Natural killer cell treated with Interleukin-12 subunit alpha and Interleukin-12 subunit beta and Interleukin-15 and Interleukin-18, amount 100 ng/mL, for 72 hours (primary cell): ENCODE measurements at places on chromosomes 2 and 18. TPM values are rescaled to one million over a fixed set of nuclear protein-coding genes. Genes with fewer than 3 reads are reported as not detected.
A peak's percentile ranks its signal among the peaks of the same experiment; 100 is the strongest.

The CABYR gene
- total RNA-seq, result 2.3 TPM

DNA sequence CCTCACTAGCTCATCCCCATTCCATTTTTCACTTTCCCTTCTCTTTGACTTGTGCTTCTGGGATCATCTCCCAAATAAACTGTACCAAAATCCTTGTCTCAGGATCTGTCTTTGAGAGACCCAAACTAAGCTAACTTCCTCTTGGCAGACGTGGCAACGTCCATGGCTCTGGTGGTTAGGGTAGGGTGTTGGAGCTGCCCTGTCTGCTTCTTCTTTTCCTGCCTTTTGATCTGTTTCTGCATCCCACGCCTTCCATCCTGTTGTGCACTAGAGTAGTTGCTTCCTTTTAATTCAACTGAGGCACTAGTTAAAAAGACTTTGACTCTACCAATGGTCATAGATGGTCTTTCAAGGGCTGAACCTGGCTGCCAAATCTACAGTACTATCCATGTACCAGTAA, 5.5 kb upstream of the MAP4K4 start:
- no peaks in the 10 kb centered on the region for H3K36me3 ChIP-seq
- H3K4me1 ChIP-seq, result peaks cover 11% of the 10 kb centered on the region

The ADGRF3 gene
- 2.1 TPM for total RNA-seq

- H3K4me3 ChIP-seq, result peak overlapping the region; percentile 20
- no peak overlapping the region for H3K27ac ChIP-seq
- peaks cover 21% of the 10 kb centered on the region for H3K27me3 ChIP-seq
- no peaks in the 10 kb centered on the region for H3K4me1 ChIP-seq
- no peak for DNase-seq
- no peaks in the 10 kb centered on the region for H3K36me3 ChIP-seq
Observed at GRCh38 chr2:88350331-88351248, 101.9 kb downstream of the FOXI3 start.

- no peak overlapping the region for H3K27ac ChIP-seq
- H3K4me1 ChIP-seq, result peaks cover 8% of the 10 kb centered on the region
- H3K4me3 ChIP-seq, result no peak overlapping the region
- DNase-seq, result no peak
- H3K27me3 ChIP-seq, result no peaks in the 10 kb centered on the region
- no peaks in the 10 kb centered on the region for H3K36me3 ChIP-seq
Observed at GRCh38 chr18:51227660-51228059, 30.2 kb upstream of the MEX3C start.

- no peaks in the 10 kb centered on the region for H3K36me3 ChIP-seq
- no peak overlapping the region for H3K4me3 ChIP-seq
- DNase-seq, result no peak
Observed at GRCh38 chr2:142037066-142037465, 93.8 kb downstream of the LRP1B start.
